ENCODE measurements at places on chromosomes 2 and 18.
A peak's percentile ranks its signal among the peaks of the same experiment; 100 is the strongest.

DNA sequence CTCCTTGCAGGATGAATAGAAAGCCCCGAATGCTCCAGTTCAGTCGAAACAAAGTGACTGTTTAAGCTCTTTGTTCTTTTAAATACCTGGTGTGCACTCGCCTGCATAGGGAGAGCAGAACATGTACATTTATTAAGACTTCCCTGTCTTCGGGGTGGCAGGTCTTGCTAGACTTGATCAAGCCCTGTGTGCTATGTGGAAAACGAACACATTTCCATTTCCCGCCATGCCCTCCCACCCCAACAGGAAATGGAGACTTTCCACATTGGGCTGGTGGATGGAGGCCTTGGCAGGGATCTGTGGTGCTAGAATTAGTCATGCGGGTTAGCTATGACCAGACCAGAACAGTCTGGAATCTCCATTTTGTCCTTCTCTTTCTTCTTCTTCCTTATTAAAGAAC is 321.0 kb upstream of the THSD7B start:
- no peak for DNase-seq

- DNase-seq, result peak; percentile 14
These were observed 90.6 kb downstream of the FEZ2 start for GRCh38 chr2:36507408-36507812.

GRCh38 chr2:37464067-37464466 is 119.6 kb downstream of the QPCT start:
- DNase-seq, result no peak

DNA sequence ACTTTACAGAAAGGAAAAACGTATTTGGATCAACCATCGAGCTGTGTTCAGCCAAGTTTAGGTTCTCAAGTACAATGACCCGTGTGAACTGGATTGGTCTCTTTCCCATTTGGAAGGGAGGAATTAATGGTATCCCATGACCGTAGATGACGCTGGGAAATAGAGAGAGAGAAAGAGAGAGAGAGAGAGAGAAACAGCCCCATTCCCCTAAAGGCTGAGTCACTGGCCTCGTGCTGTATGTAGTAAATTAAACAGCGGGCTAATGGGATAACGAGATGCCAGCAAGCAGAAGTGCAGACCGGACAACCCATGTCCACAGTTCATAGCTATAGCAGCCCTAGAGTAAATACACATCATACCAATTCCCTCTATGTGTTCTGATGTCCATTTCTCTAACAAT is 99.6 kb downstream of the BCL11A start:
- DNase-seq, result no peak

- no peak for DNase-seq
These were observed 5.5 kb upstream of the ID2 start for GRCh38 chr2:8676191-8676920.

GRCh38 chr2:142042536-142043199 is 88.1 kb downstream of the LRP1B start:
- no peak for DNase-seq

DNA sequence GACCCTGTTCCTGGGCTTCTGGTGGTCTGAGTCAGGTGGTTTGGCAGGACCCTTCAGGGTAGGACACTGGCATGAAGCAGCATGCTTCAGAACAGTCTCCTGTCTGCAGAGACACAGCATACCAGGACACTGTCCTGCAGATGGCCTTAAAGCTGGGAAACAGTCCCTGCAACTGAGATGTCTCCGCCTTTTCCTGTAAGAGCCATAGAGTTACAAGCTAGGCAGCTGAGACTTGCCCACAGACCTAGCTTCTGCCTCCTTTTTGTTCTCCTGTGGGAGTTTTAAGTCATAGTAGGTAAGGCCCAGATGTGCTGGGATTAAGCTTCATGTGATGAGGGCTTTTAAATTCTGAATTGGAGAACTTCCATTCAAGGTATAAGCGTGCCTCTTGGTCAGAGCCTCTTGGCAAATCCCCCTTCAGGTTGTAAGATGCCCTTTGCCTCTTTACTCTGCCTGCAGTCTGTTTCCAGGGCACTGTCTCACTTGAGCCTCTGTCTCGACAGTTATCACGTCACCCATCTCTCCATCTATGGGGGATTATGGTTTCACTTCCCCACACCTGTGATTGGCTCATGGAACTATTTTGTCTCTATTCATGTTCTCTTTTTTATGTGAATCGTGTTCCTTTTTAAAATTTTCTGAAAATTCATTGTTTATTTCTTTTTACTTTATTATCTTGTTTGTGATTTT is 51.8 kb downstream of the COA5 start:
- no peak for DNase-seq

GRCh38 chr18:67778016-67778415 is 261.5 kb upstream of the DSEL start:
- no peak for DNase-seq

DNA sequence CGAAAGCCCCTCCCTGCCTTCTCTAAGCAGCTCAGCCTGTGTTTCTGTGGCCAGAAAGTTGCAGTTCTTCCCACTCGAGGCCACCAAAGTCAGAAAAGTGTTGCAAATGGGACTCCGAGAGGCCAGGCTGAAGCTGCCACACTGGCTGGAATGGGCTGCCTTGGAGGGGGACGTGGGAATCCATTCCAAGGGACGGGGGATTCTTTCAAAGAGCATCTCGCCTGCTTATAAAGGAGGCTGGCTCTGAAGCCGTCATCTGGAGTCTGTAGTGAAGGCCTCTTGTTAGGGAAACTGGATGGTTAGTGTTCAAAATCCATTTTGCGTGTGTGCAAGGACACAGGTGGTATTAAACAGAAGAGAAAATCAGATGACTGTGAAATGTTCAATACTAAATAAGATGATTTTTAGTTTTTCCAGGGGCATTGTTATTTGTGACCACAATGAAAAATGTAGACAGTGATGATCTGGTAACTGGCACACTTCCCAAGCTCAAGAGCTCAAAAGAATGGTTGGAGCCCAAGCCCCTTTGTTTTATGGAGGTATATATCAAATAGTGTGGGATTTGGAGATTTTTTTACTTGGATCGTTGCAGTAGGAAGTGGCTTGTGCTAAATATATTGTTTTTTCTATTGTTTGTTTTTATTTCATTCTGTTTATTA is 782 bp downstream of the FAM228B start:
- no peak for DNase-seq

- no peak for DNase-seq
These were observed 110.1 kb downstream of the ZNF385B start for GRCh38 chr2:179751163-179751809.

DNA sequence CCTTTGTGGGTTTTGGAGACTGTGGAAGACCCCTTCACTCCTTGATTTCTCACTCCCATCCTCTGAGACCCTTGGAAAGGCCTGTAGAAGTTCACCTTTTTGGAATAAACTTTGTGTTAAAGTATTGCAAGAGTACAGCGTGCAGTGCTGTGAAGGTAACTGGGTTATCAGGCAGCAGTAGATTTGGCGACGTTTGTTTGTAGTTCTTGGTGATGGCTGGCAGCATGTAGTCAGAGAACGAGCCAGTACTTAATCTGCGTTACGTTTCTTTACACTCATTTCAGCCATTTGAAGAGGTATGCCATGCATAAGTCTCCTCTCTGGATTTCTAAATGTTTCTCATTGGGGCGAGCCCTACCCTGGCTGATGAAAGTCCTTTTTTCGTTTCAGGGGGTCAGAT is 64.6 kb downstream of the TSHZ1 start:
- no peak for DNase-seq

DNA sequence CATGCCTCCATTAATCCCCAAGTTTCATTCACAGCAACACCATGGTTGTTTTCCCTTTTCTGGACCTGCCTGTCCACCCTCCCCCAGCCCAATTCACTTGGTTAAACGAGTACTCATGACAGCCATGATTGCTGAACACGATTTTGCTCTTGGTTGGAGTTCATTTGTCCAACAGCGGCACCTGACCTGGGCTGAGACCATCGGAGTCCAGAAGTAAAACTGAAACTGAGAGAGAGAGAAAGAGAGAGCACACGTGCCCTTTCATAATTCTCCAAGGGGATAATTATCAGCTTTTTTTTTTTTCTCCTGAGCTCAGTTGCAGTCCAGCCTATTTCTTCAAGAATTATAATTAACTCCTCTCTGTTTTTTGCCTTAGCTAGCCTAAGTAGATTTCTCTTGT is 13.7 kb upstream of the KIF5C start:
- no peak for DNase-seq

All from DMS153 (cell line).